Vagina (tissue), 2 donors: ENCODE measurements at places on chromosomes 5 and 9. TPM values are rescaled to one million over a fixed set of nuclear protein-coding genes. Genes with fewer than 3 reads are reported as not detected.

C7 gene
- 385 TPM for total RNA-seq

PCDHB4 gene
- 8.3 TPM for total RNA-seq

TEX53 gene
- not detected for total RNA-seq

- no peaks in the 10 kb centered on the region for H3K27me3 ChIP-seq
- H3K4me3 ChIP-seq: no peak overlapping the region
- H3K36me3 ChIP-seq: no peaks in the 10 kb centered on the region
- no peaks in the 10 kb centered on the region for H3K4me1 ChIP-seq
- no peak for DNase-seq
These were observed 42.0 kb upstream of the CDC42SE2 start for GRCh38 chr5:131221888-131222287.

DNA sequence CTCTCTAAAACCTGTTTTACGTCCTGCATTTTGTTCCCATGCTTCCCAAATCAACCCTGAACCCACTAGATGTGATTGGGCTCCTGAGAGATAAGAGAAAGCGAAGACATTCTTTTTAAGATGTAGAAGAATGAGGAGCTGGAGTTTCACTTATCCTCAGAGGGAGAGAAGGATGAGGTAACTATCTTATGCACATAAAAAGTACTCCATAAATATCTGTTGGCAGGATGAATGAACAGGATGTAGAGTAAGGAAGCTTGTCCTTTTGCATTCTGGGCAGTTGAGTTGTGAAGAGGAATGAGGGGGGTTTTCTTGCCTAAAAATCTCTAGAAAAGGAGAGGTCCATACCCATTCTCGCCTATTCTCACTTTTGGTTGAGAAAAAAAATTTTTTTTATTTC is 163.2 kb downstream of the UNC13B start:
- DNase-seq: no peak
- H3K36me3 ChIP-seq: no peaks in the 10 kb centered on the region
- no peak overlapping the region for H3K4me3 ChIP-seq
- H3K27ac ChIP-seq: no peak overlapping the region
- no peaks in the 10 kb centered on the region for H3K4me1 ChIP-seq

- no peak overlapping the region for H3K27ac ChIP-seq
- no peak for DNase-seq
- no peaks in the 10 kb centered on the region for H3K4me1 ChIP-seq
These were observed 54.5 kb downstream of the STK10 start for GRCh38 chr5:172133359-172134029.

DNA sequence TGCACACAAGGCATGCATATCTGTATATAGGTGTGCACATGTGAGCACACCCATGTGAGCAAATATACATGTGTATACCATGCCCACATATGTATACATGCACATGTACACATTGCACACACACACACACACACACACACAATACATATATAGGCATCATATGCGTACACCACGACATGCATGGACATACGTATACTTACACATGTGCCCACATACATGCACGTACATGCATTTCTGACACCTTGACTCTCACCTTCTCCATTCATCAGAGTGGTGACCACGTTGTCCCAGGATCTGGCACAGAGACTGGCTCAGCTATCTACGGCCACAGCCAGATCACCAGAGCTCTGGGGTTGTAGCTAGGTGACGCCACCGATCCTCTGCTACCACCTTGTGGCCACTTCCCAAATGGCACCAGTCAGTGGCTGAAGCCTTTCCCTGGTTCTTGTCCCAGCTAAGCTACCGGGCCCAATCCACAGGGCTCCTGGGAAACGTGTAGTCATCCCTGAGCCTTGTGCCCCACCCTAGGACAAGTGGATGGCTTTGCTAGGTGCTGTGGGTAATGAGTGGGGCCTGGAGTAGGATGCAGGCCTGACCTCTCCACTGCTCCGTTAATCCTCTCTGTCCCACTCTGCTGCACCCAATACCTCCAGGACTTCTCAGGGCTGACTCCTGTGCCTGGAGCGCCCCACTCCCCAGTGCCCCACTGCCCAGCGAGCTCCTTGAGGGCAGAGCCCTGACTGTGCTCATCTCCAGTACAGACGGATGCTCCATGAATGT is 194.4 kb downstream of the RGS3 start:
- DNase-seq: no peak
- no peak overlapping the region for H3K27ac ChIP-seq
- peaks cover 17% of the 10 kb centered on the region for H3K4me1 ChIP-seq
- no peaks in the 10 kb centered on the region for H3K36me3 ChIP-seq

DNA sequence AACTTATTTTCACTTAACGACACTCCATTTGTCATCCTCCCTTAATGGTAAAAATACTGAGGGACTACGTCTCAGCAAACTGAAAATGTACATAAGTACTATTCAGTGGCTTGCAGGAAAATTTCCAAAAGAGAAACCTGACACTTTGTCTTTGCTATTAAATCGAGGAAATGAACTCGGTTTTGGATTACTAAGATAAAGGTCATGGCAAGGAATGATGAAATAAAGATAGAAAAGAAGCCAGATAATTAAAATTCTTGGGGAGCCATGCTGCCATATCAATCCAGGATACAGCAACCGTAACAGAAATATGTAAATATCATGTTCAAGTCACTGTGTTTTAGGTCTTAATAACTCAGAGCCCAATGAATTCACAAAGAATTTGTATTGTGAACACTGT is 647.8 kb downstream of the CDH9 start:
- H3K36me3 ChIP-seq: no peaks in the 10 kb centered on the region
- H3K4me1 ChIP-seq: no peaks in the 10 kb centered on the region
- no peaks in the 10 kb centered on the region for H3K27me3 ChIP-seq
- no peak for DNase-seq
- no peak overlapping the region for H3K27ac ChIP-seq
- H3K4me3 ChIP-seq: no peak overlapping the region

DNA sequence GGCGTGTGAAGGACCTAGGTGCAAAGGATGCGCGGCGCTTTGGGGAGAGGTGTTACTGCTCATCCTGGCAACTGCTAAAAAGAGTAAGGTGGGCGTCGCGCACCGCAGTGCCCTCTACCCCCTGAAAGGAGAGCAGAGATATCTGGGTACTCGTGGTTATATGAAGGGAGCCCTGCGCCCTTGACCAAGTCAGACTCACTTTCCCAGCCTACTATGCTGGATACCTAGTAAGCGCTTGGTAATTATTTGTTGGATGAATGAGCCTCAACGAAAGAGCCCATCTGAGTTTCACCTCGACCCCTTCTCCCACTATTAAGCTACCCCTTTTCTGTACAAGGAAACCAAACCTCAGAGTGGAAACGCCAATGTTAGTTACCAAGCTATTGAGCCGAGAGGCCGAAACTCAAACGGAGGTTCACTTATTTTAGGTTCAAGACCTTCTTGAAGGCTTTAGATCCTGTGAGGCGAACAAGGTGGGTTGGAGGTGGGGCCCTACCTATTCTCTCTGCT is 8.0 kb downstream of the LHX6 start:
- peak overlapping the region; percentile 1 for H3K4me3 ChIP-seq
- H3K36me3 ChIP-seq: no peaks in the 10 kb centered on the region
- no peak for DNase-seq
- peaks cover 11% of the 10 kb centered on the region for H3K27me3 ChIP-seq
- H3K27ac ChIP-seq: no peak overlapping the region
- H3K4me1 ChIP-seq: peaks cover 20% of the 10 kb centered on the region

GRCh38 chr5:124641154-124641792 is 105.2 kb downstream of the ZNF608 start:
- no peaks in the 10 kb centered on the region for H3K27me3 ChIP-seq
- no peak for DNase-seq
- H3K4me3 ChIP-seq: no peak overlapping the region
- no peaks in the 10 kb centered on the region for H3K36me3 ChIP-seq
- no peak overlapping the region for H3K27ac ChIP-seq
- H3K4me1 ChIP-seq: no peaks in the 10 kb centered on the region

DNA sequence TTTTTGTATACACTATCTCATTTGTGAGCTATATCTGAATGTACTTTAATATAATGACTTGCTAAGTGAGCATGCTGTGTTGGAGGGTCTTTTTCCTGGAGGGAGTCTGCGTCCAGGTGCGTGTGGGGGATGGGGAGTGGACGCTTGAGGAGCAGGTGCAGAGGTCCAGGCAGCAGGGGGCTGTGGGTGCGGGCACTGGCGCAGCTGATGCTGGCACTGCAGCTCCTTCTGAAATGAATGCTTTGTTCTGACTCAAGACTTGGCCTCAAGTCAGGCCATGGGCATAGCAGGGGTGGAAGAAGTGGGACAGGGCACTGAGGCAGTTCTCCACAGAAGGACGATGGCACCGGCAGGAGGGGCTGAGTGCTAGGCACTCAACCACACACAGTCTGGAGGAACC is 165.7 kb upstream of the IRX1 start:
- DNase-seq: no peak
- H3K27me3 ChIP-seq: no peaks in the 10 kb centered on the region
- H3K36me3 ChIP-seq: no peaks in the 10 kb centered on the region
- no peaks in the 10 kb centered on the region for H3K4me1 ChIP-seq
- no peak overlapping the region for H3K27ac ChIP-seq
- no peak overlapping the region for H3K4me3 ChIP-seq

GRCh38 chr5:1819458-1819857 is 18.3 kb downstream of the NDUFS6 start:
- H3K36me3 ChIP-seq: no peaks in the 10 kb centered on the region
- H3K27ac ChIP-seq: no peak overlapping the region
- no peaks in the 10 kb centered on the region for H3K27me3 ChIP-seq
- no peak for DNase-seq

GRCh38 chr9:9437641-9438040 is 1175.2 kb downstream of the PTPRD start:
- no peak overlapping the region for H3K4me3 ChIP-seq
- H3K4me1 ChIP-seq: no peaks in the 10 kb centered on the region
- H3K27me3 ChIP-seq: no peaks in the 10 kb centered on the region
- DNase-seq: no peak
- H3K36me3 ChIP-seq: no peaks in the 10 kb centered on the region

GRCh38 chr9:109883623-109884022 is 103.6 kb downstream of the PALM2AKAP2 start:
- no peak for DNase-seq
- H3K4me1 ChIP-seq: peaks cover 9% of the 10 kb centered on the region
- no peaks in the 10 kb centered on the region for H3K36me3 ChIP-seq
- H3K27me3 ChIP-seq: no peaks in the 10 kb centered on the region

DNA sequence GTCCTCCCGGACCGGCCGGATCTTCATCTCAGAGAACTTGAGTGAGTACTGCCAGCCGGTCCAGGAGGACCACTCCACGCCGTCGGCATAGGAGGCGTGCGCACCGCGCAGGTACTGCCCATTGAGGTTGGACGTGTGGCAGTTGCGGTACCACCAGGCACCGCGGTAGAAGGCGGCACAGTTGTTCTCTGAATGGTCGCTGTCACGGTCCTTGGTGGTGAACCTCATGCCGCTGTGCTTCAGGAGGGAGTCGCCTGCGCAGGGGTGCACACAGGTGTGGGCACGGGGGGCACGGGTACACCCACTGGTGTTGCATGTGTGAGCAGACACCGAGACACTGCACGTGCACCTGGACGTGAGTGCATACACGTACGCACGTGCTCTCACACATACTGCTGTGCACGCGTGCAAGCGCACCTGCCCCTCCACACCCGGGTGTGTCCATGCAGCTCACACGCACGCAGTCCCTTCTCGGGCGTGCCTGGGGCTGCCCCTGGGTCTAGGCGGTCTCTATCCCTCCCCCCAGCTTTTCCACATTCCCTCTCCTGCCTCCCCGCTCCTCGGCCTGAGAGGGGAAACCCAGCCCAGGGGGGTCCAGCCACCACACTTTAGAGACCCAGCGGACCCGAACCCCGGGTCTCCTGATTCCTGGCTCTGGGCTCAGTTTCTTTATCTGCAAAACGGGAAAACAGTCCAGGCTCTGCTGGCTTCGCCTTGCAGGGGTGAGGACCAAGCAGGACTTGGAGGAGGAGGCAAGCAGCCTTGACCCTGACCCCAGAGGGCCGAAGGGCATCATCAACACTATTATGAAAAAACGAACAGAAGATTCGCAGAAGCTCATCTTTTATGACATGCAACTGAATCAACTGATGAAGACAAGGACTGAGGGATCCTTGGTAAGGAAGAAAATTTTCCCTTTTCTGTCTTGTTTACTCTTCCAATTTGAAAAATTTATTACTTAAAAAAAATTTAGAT is 7.7 kb upstream of the QRFP start:
- no peak overlapping the region for H3K4me3 ChIP-seq
- no peak overlapping the region for H3K27ac ChIP-seq
- H3K27me3 ChIP-seq: no peaks in the 10 kb centered on the region
- no peaks in the 10 kb centered on the region for H3K36me3 ChIP-seq
